ENCODE measurements at places on chromosomes 5 and 9. TPM values are rescaled to one million over a fixed set of nuclear protein-coding genes. Genes with fewer than 3 reads are reported as not detected.

DNA sequence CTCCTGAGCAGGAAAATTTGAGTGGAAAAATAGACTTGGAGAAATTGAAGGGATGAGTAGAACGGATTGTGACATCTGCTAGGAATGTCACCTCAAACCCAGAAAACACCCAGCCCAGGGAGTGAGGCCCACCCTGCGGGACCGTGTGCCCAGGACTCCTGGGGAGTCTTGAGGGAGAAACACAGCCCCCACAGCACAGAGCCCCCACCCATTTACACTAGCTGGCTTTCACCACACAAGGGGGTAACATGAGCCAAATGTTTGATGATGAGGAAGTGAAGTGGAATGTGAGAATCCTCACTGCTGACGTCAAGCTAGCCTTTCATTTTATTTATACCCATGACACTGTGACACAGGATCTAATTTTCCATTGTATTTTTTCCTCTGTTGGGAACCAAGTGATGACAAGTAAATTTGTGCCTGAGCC is 42.8 kb upstream of the PDE8B start:
- DNase-seq: no peak

DNA sequence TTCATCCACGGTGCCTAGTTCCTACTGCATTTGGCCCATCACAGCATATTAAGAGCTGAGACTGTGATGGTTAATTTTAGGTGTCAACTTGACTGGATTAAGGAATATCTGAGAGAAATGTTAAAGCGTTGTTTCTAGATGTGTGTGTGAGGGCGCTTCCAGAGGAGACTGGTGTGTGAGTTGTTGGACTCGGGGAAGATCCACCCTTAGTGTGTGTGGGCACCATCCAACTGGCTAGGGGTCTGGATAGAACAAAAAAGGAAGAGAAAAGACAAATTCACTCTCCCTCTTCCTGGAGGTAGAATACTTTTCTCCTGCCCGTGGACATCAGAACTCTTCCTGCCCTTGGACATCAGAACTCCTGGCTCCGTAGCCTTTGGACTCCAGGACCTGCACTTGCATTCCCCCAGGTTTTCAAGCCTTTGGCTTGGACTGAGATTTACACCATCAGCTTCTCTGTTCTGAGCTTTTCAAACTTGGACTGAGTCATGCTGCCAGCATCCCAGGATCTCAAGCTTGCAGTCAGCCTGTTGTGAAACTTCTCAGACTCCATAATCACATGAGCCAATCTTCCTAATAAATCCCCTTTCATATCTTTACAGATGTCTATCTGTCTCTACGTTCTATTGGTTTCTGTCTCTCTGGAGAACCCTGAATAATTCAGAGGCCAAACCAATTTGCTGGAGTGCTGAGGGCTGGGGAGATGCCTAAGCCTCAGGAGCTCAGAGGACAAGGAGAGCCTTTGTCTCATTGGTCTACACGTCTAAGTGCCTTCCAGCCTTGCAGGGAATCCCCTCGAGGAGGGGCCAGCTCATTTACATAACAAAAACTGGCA is 164.5 kb downstream of the DCP2 start:
- DNase-seq: no peak

The PGM5 gene
- total RNA-seq: 173 TPM

The FGF18 gene
- total RNA-seq: 0.81 TPM

The GLRA1 gene
- total RNA-seq: not detected

GRCh38 chr9:90808398-90808797 is 6.8 kb downstream of the SYK start:
- no peak for DNase-seq

Data from ureter (tissue), 1 donor.